ENCODE measurements at places on chromosomes 2 and 18. TPM values are rescaled to one million over a fixed set of nuclear protein-coding genes. Genes with fewer than 3 reads are reported as not detected.

RGPD4 gene
- not detected for total RNA-seq

- H3K27ac ChIP-seq = no peak overlapping the region
- peak; percentile 34 for DNase-seq
- no peak overlapping the region for H3K4me3 ChIP-seq
- H3K36me3 ChIP-seq = no peaks in the 10 kb centered on the region
These were observed 444.4 kb upstream of the HNRNPA3 start for GRCh38 chr2:176768185-176768584.

GRCh38 chr18:70160073-70160678 lies 45.3 kb downstream of the RTTN start:
- no peak overlapping the region for H3K4me3 ChIP-seq
- H3K27ac ChIP-seq = no peak overlapping the region
- H3K36me3 ChIP-seq = peaks cover 10% of the 10 kb centered on the region
- DNase-seq = no peak
- no peaks in the 10 kb centered on the region for H3K4me1 ChIP-seq

DNA sequence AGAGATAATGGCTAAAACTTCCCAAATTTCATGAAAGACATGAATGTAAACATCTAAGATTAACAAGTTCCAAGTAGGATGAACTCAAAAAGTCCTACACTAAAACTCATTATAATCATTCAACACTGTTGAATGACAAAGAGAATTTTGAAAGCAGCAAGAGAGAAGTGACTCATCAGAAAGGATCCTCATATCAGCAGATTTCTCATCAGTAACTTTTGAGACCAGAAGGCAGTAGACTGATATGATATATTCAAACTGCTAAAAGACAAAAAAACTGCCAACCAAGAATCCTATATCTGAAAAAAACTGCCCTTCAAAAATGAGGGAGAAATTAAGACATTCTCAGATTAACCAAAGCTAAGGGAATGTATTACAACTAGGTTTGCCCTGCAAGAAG lies 130.6 kb upstream of the OTX1 start:
- DNase-seq = no peak
- H3K27me3 ChIP-seq = no peaks in the 10 kb centered on the region
- H3K4me3 ChIP-seq = no peak overlapping the region
- no peak overlapping the region for H3K27ac ChIP-seq
- H3K4me1 ChIP-seq = no peaks in the 10 kb centered on the region
- H3K36me3 ChIP-seq = peaks cover 10% of the 10 kb centered on the region

GRCh38 chr2:154698296-154698720 lies at the start of gene KCNJ3:
KCNJ3 (plus strand) TSS chr2:154698695; CDS start chr2:154698776, 81 bp downstream.
- peak within 1 kb of the TSS; percentile 31 for H3K27ac ChIP-seq
- peaks cover 32% of the 10 kb centered on the region for H3K27me3 ChIP-seq
- H3K4me1 ChIP-seq = peaks cover 9% of the 10 kb centered on the region
- H3K36me3 ChIP-seq = no peaks in the 10 kb centered on the region
- peak within 1 kb of the TSS; percentile 71 for H3K4me3 ChIP-seq
- peak; percentile 31 for DNase-seq

- H3K27me3 ChIP-seq = no peaks in the 10 kb centered on the region
- no peak overlapping the region for H3K27ac ChIP-seq
- H3K4me1 ChIP-seq = no peaks in the 10 kb centered on the region
- H3K36me3 ChIP-seq = no peaks in the 10 kb centered on the region
- no peak for DNase-seq
- no peak overlapping the region for H3K4me3 ChIP-seq
These were observed 99.7 kb upstream of the CYRIA start for GRCh38 chr2:16765356-16765755.

DNA sequence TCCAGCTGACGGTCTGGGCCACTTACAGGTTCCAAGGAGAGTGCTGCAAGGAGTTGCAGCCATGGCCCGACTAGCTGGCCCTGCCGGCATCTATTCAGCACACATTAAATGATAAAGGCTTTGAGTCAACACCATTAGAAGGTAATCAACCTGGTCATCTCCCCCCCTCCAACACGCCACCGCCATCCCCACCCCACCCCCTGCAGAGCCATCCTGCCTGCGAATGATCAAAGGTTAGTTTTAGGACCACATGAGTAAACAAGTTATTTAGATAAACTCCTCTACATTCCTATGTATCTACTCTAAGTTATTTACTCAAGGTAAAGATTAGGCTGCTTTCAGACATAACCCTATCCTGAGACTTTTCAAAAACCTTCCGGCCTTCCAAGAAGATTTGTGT lies 349.3 kb upstream of the SLC39A10 start:
- no peak overlapping the region for H3K4me3 ChIP-seq
- H3K36me3 ChIP-seq = no peaks in the 10 kb centered on the region
- no peaks in the 10 kb centered on the region for H3K4me1 ChIP-seq
- no peaks in the 10 kb centered on the region for H3K27me3 ChIP-seq
- no peak for DNase-seq
- H3K27ac ChIP-seq = no peak overlapping the region
